Suppressor macrophage treated with lipopolysaccharide for 1 hour (primary cell): ENCODE measurements at places on chromosomes 3 and 15.

DNA sequence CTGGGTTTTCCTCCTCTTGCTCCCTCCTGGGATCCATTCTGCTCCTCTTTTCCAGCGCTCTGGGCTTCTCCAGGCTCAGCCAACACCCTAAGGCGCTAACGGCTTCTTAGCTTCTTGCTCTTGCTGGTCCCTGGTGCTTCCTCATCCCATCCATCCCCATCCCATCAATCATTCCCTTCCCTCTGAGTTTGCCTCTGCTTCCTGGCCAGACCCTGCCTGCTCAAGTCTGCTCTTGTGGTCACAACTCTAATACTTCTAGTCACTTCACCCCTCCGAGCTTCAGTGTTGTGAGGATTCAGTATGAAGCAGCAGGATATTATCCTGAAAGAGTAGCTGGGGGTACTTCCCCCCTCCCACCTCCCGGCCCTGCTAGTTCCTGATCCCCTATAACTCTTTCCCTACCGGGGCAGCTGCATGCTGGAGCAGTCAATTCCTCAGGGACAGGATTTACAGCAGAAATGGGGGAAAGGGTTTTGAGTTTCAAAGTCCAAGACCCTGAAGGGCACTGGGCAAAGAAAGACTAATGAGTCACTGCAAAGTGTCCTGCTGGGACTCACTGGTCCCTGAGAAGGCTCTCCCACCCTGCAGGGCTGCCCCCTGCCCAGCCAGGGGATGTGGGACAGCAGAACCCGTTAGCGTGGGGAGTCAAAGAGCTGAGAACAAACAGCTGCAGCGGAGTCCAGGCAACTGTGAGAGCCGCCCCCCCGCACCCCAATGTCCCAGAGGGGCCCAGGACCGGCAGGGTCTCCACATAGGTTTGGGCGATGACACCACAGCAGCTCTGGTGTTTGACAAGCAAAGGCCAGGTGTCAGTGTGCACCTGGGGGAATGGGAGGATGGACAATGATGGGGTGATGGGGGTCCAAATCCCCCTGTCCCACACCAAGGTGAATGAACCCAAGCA is 2.3 kb upstream of the SYNM start:
- no peak for DNase-seq

- peak; percentile 34 for DNase-seq
Measured at GRCh38 chr3:107425033-107425432, 47.8 kb downstream of the CCDC54 start.

DNA sequence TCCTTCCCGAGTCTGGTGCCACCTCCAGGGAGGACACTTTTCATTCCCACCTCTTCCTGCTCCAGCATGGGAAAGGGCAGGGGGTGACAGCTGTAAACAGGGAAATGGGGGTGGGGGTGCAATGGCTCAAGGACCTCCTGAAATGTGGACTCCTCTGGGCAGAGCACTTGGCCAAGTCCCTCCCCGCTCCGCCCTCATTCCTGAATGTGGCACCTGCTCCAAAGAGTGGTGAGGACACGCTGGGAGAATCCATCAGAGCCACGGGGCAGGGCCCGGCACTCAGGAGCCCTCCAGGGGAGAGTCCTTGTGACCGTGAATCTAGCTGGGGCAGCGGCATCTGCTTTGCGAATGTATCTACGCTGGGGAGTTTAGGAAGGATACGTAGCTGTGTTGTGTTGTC is 11.1 kb upstream of the LINGO1 start:
- DNase-seq, result no peak

GRCh38 chr15:22259881-22260421 is 179.6 kb downstream of the OR4M2 start:
- DNase-seq, result no peak

GRCh38 chr3:47425383-47425778 is 44.6 kb downstream of the PTPN23 start:
- no peak for DNase-seq

- DNase-seq, result no peak
Measured at GRCh38 chr3:55523471-55523870, 36.4 kb upstream of the WNT5A start.

- DNase-seq, result peak; percentile 93
Measured at GRCh38 chr3:172201136-172201869, 161.9 kb downstream of the FNDC3B start.

DNA sequence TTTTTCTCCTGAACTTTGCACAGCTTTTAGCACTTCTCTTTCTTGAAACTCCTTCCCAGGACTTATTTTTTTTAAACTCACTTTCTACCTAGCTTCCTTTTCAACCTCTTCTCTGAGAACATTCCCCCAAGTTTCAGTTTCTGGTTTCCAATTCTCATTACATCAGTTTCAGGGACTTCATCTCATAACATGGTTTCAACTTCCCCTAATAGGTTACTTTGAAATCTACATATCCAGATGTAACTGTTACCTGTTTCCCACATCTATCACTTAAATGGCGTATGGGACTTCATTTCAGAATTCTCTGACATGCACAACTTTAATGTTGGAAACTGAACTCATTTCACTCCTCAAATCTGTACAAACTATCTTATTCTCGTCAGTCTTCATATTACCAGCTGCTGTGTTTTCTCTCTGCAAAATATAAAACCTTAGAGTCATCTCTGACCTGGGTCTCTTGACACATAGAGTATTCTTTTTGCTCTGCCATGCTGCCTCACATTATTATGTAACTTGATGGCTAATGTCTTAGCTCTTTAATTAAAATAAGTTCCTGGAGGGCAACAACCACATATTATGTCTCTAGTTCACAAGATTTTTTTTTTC is 58.4 kb downstream of the NME9 start:
- peak; percentile 47 for DNase-seq
